NAMALWA (cell line): ENCODE measurements at places on chromosomes 5 and 9.

GRCh38 chr9:90816690-90817089 lies 15.1 kb downstream of the SYK start:
- DNase-seq, result no peak

DNA sequence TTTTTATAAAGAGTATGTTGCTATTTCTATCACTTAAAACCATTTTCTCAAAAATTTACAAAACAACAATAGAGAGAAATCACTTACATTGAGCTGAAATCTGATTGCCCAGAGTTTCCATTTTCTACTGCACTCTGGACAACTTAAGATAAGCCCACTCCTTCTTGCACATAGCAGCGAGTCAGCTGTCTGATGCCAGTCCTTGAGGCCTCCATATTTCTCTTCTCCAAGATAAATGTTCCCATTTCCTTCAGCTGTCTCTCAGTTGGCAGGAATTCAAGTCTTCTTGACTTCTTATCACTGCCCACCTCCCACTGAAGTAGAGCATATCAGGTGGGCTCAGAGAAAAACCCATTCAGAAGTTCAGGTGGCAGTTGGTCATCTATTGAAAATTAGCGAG lies 78.5 kb upstream of the PIP5K1B start:
- DNase-seq, result no peak

DNA sequence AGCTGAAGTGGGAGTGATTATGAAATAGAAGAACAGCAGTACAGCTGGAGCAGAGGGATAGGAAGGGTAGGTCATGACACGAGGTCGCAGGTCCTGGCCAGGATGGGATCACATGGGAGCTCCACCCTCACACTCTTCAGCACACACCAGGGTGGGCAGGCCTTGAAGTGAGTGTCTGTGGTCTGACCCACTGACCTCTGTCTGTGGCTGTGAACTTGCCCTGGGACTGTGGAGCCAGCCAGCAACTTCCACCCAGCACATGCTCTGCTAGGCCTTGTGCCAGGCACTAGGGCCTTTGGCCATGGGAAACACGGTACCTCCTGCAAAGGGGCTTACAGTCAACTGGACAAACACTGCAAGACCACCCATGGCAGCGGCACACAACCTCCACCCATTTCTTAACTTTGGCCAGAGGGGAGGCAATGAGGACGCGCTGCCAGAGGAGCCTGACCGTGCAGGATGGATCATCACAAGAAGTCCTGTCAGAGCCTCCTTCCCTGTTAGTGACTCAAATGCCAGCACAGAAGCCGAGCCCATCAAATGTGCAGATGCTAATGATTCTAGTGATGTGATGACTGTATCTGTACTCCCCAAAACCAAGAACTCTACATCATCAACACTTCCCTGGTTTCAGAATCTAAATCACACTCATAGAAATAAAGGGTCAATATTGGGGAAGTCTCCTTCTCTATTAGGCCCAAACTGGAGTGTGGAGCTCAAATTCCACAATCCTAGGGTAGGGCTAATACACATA lies 113.6 kb downstream of the DPYSL3 start:
- no peak for DNase-seq

- DNase-seq, result no peak
These were observed 117.4 kb upstream of the ELL2 start for GRCh38 chr5:96079075-96079474.

GRCh38 chr5:9467199-9468059 lies 78.4 kb downstream of the SEMA5A start:
- no peak for DNase-seq
